RWPE1 (cell line): ENCODE measurements at places on chromosomes 2 and 18.
A peak's percentile ranks its signal among the peaks of the same experiment; 100 is the strongest.

- DNase-seq: no peak
Measured at GRCh38 chr2:152347076-152347475, 12.1 kb downstream of the FMNL2 start.

DNA sequence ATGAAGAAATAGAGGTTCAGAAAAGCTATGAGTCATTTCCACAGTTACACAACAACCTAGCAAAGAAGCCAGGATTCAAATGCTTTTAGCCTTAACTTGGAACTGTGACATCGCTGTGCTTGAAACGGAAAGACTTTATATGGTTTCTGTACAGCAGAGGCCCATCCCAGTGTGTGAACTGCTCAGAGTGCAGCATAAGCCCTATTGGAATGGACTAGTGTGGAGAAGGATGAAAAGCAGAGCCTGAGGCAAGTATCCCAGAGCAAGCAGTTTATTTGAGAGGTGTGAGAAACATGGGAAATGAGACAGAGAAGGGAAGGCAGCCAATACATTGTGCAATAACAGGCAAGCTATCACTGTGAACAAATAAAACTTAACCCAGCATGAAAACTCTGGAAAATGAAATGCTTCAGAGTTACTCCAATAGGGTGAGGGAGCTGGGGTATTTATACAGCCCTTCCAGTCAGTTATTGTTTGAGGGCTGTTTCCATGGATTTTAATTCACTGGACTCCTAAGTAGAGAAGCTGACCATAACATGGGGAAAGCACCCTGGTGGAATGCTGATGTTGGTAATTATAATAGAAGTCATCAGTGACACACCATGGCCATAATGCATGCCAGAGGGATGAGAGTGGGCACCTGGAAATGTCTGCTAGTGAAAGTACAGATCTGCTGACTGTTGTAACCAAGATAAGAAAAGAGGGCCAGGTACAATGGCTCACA, 254.0 kb upstream of the POU3F3 start:
- peak; percentile 60 for DNase-seq

- DNase-seq: no peak
Measured at GRCh38 chr18:10134204-10134603, 220.4 kb downstream of the VAPA start.

DNA sequence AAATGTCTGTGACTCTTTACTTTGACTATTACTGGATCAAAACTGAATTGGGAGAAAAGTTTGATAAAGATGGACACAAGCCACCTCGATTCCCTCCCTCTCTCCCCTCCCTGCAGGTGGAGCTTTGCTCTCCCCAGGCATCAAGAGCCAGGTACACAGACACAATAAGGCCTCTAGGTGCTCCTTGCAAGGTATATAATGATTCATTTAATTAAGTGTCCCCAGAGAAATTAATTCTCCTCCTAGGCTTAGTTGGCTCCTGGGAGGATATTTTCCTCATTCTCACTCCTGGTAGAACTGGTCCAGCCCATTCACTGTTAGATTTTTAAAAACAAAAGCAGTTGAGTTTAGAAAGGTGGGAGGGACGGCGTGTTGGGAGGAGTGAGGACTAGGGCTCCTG, 352.4 kb upstream of the SMIM21 start:
- no peak for DNase-seq

- DNase-seq: no peak
Measured at GRCh38 chr2:143584936-143585335, 455.7 kb downstream of the ARHGAP15 start.

GRCh38 chr2:197500503-197501131, 438 bp downstream of the HSPE1 start:
- DNase-seq: peak; percentile 30

DNA sequence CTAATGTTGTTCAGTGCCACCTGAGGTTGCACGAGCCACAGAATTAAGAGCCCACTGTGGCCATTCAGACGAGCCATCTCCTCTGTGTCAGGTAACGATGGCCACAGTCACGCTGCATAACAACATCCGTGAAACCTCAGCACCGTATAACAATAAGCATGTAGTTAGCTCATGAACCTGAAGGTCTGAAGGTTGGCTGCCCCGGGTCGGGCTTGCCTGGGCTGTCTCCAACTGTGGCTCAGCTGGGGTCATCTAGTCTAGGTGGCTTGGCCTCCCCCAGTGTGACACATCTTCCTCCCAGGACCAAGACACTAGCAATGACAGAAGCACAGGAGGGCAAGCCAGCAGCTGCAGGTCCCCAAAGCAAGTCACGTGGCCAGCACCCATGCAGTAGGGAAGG, 258.0 kb downstream of the GLI2 start:
- no peak for DNase-seq

- no peak for DNase-seq
Measured at GRCh38 chr18:47287911-47288585, 36.6 kb upstream of the SKOR2 start.

DNA sequence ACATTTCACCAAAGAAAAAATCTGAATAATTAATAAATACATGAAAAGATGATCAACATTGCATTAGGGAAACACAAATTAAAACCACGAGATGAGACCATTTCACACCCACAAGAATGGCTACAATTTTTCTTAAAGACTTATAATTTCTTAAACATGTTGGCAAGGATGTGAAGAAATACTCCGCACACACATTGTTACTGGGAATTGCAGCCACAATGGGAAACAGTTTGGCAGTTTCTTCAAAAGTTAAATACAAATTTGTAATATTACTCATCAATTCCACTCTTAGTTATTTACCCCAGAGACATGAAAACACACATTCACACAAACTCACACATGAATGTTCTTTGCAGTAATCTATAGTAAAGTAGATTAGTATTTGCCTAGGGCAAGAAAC, 363.3 kb upstream of the SMIM21 start:
- DNase-seq: no peak

DNA sequence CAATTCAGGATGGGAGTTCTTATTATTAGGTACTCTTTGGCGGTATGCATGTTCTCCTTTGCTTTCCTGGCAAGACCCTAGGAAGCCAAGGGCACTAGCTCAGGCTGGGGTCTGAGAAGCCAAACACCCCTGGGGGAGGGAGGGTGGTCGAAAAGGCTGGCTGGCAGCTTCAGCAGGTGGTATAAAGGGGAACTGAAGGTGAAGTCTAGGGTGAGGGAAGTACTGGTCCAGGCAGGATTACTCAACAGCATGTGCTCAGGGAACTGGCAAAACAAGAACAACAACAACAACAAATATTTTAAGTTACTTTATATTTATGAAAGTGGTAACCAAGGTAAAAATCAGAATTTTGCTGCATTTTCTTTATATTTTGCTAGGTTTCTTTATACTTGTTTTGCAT, 40.7 kb upstream of the PCBP1 start:
- no peak for DNase-seq

- DNase-seq: no peak
Measured at GRCh38 chr2:23489471-23490322, 104.7 kb downstream of the KLHL29 start.

GRCh38 chr2:66508484-66509071, 73.7 kb downstream of the MEIS1 start:
- no peak for DNase-seq

- no peak for DNase-seq
Measured at GRCh38 chr2:36963106-36963505, 3.2 kb downstream of the STRN start.

GRCh38 chr2:8298783-8299182, 383.1 kb upstream of the ID2 start:
- DNase-seq: no peak

DNA sequence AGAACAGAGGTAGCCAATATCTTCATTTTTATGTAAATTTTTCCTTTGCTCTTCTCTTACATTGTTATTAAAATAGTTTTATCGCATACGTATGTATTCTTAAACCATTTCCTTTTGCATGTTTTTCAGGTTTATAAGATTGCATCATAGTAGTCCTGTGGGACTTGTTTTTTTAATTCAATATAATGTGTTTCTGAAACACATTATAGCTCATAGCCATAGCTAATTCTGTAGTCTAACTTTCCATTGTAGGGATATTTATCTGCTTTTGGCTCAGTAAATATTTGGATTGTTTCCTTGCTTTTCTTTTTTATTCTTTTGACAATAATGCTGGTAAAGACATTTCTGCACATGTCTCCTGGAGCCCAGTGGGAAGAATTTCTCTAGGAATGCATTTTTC, 484.3 kb downstream of the PTPRM start:
- DNase-seq: no peak

DNA sequence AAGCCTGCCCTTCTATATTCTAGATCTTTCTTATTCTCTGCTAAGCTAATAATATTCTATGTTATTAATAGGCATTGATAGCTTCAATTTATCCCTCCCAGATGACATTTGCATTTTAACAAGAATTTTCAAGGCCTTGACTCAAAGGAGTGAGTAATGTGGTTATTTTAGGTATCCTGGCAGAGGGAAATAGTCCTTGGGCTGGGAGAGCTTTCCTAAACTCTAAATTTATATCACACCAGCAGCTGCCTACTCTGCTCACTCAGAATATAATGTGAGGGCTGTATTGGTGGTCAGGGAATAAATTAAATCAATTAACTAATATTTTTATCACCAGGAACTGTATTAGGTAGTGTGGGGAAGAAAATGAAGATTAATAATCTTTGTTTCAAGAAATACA, 74.8 kb upstream of the ADAM23 start:
- no peak for DNase-seq

DNA sequence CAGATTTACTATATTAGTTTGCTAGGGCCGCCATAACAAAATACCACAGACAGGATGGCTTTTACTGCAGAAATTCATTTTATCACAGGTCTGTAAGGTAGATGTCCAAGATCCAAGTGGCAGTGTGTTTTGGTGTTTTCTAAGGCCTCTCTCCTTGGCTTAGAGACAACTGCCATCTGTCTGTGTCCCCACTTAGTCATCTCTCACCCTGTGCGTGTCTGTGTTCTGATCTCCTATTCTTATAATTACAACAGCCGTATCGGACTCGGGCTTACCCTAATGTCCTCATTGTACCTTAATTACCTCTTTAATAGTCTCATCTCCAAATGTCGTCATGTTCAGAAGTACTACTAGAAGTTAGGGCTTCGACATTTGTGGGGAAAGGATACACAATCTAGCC, 362.3 kb upstream of the CDH19 start:
- no peak for DNase-seq

- DNase-seq: no peak
Measured at GRCh38 chr2:15299904-15300520, 261.1 kb downstream of the NBAS start.

- DNase-seq: no peak
Measured at GRCh38 chr2:67871686-67872412, 191.0 kb downstream of the C1D start.

DNA sequence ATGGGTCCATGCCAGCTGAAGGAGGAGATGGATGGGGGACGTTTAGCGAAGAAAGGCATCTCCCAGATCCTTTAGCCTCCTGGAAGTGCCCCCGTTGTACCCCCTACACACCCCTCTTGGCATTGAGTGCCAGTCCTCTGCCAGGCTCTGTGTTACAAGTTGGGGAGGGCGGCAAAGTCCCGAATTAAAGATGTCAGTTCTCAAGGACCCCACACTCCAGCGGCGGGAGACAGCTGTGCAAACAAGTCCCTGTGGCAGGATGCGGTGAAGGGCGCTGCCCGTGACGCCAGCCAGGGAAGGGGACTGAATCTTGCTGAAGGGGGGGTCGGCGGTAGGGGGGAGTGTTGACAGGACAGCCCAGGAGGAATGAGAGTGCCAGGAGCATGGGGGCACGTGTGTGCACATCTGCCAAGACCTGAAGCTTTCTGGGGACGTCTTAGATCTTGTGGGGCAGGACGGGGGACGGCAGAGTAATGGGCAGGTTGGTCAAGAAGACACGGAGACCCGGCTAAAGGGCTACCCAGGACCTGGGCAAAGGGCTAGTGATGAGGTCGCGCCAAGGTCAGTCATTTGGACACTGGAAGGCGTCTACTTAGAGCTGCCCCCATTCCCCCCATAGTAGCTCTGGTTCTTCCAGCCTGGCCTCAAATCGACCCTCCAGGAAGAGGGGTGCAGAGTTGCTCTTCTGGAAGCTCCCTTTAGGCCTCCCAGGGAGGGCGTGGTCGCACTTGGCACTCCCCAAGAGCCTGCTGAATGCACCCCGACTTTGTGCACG, 2.8 kb upstream of the CTDSP1 start:
- DNase-seq: peak; percentile 36

DNA sequence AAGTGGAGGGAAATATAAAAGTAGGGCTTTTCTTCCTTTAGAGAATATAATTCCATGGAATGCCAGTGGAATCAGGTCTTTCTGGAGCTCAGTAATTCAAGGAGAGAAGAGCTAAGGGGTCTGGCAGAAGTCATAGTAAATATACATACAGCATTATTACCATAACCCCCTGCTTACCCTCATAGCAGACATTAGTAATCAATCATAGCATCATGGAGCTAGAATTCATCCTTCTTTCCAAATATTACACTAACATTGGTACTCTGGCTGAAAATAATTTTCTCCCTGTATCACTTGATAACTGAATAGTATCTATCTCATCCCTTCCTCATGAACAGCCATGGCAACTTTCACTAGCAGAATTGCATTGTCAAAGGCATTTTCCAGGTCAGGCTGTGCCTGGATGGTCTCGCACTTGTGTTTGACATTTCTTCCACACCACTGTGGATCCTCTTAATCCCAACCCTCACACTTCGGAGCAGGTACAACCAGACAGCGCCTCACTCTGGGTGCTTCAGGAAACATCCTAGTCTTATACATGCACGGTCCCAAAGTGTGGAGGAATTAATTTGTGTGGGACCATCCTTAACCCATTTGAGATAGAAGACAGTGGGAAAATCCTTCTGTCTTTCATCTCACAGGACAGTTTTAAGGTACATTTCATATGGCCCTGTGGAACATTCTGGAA, 84.2 kb upstream of the SEC11C start:
- DNase-seq: no peak

- DNase-seq: no peak
Measured at GRCh38 chr2:215403441-215404347, 32.2 kb downstream of the FN1 start.

DNA sequence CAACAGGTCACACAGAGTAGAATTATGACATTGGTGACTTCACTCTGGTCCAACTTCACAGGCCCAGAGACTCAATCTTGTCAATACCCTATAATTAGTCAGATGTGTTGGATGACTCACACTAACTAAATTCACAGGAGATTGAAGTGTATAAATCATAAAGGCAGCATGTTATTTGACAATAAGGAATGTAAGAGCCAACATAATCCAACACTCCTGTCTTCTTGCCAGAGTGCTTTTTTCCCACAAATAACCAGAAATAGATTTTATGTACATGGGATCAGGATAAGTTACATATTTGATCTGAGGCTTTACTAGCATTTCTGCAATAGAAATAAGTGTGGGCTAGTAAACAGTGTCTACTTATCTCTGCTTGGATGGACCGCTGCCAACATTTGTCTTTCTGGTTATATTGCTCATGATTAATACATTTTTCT, 42.2 kb upstream of the ZSWIM2 start:
- DNase-seq: peak; percentile 38

DNA sequence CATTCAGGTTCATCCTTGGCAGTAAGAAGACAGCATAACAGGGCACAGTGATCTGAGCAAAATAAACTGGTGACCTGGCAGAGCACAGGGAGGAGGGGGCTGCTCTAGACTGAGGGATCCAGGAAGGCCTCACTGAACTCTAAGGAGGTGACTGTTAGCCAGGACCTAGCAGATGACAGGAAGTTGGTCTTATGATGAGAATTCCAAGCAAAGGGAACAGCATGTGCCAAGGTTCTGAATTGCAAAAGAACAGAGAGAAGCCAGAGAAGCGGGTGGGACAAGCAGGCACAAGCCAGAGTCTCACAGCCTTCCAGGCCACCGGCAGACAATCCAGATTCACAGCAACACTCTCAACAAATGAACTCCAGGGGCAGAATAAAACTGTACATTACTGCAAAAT, 152.7 kb upstream of the PTPRM start:
- peak; percentile 6 for DNase-seq

- no peak for DNase-seq
Measured at GRCh38 chr2:5849562-5849961, 157.4 kb downstream of the SOX11 start.

GRCh38 chr2:133363884-133364283, 204.4 kb downstream of the NCKAP5 start:
- DNase-seq: no peak
